Smooth muscle cell of the coronary artery (primary cell): ENCODE measurements at places on chromosomes 1 and 21. TPM values are rescaled to one million over a fixed set of nuclear protein-coding genes. Genes with fewer than 3 reads are reported as not detected.

SYCP1 gene
- not detected in 2 replicates for total RNA-seq

LCA5L gene
- 0.35 and 0.75 TPM in 2 replicates for total RNA-seq

FAM151A gene
- total RNA-seq = not detected in 2 replicates

TCEA3 gene
- 6.2 and 32.6 TPM in 2 replicates for total RNA-seq

CDC42SE1 gene
- 24.2 and 48.7 TPM in 2 replicates for total RNA-seq

LIN28A gene
- total RNA-seq = 0.08 TPM in 1 of 2 replicates, not detected in the other

CRP gene
- not detected in 2 replicates for total RNA-seq

TAS1R1 gene
- total RNA-seq = 0.12 and 0.15 TPM in 2 replicates

CD1D gene
- 0.12 and 0.23 TPM in 2 replicates for total RNA-seq

PARP1 gene
- 75.8 and 95.9 TPM in 2 replicates for total RNA-seq

HSPA6 gene
- total RNA-seq = 0.75 and 0.94 TPM in 2 replicates

CTTNBP2NL gene
- total RNA-seq = 4.0 and 12.9 TPM in 2 replicates

OR4F29 gene
- total RNA-seq = 0.23 TPM in 1 of 2 replicates, not detected in the other

PEAR1 gene
- 1.8 and 6.8 TPM in 2 replicates for total RNA-seq

CCDC30 gene
- 0.38 and 1.8 TPM in 2 replicates for total RNA-seq

ADAMTS4 gene
- total RNA-seq = 2.1 and 4.9 TPM in 2 replicates

C1QTNF12 gene
- 0.35 and 0.53 TPM in 2 replicates for total RNA-seq

MCOLN3 gene
- under 0.01 and 0.59 TPM in 2 replicates for total RNA-seq

CENPF gene
- total RNA-seq = 0.70 and 9.8 TPM in 2 replicates

KCND3 gene
- total RNA-seq = 0.08 and 7.3 TPM in 2 replicates

MYBPH gene
- total RNA-seq = 0.35 TPM in 1 of 2 replicates, not detected in the other

FBLIM1 gene
- 13.0 and 143 TPM in 2 replicates for total RNA-seq

CADM3 gene
- 0.35 TPM in 1 of 2 replicates, not detected in the other for total RNA-seq

LYPD8 gene
- 0.30 and 0.35 TPM in 2 replicates for total RNA-seq

RBP7 gene
- 1.9 TPM in 1 of 2 replicates, not detected in the other for total RNA-seq

TSTD1 gene
- 1.5 and 15.6 TPM in 2 replicates for total RNA-seq

DISP3 gene
- total RNA-seq = under 0.01 TPM in 1 of 2 replicates, not detected in the other

ARHGEF11 gene
- total RNA-seq = 19.8 and 24.9 TPM in 2 replicates

RCC2 gene
- total RNA-seq = 50.3 and 52.9 TPM in 2 replicates

CELA2A gene
- not detected in 2 replicates for total RNA-seq

COL8A2 gene
- total RNA-seq = 1.3 and 5.0 TPM in 2 replicates

OR2M3 gene
- total RNA-seq = not detected in 2 replicates

SUSD4 gene
- under 0.01 TPM in 1 of 2 replicates, not detected in the other for total RNA-seq

CDCP2 gene
- total RNA-seq = not detected in 2 replicates

LCE1D gene
- total RNA-seq = not detected in 2 replicates

ASTN1 gene
- total RNA-seq = not detected in 2 replicates

GJA4 gene
- total RNA-seq = 0.12 and 40.6 TPM in 2 replicates

NPHS2 gene
- total RNA-seq = not detected in 2 replicates

IGSF8 gene
- 18.0 and 23.1 TPM in 2 replicates for total RNA-seq

DAB1 gene
- total RNA-seq = 0.23 TPM in 1 of 2 replicates, not detected in the other

ABCG1 gene
- total RNA-seq = 0.59 and 15.9 TPM in 2 replicates

SMPDL3B gene
- total RNA-seq = 0.08 and 0.12 TPM in 2 replicates

PGLYRP3 gene
- total RNA-seq = not detected in 2 replicates

CCDC24 gene
- 2.2 and 3.1 TPM in 2 replicates for total RNA-seq

PPIAL4G gene
- total RNA-seq = under 0.01 TPM in 1 of 2 replicates, not detected in the other

S100A7A gene
- total RNA-seq = not detected in 2 replicates

OR2AK2 gene
- not detected in 2 replicates for total RNA-seq

NR5A2 gene
- 0.23 TPM in 1 of 2 replicates, not detected in the other for total RNA-seq

CYP4A11 gene
- not detected in 2 replicates for total RNA-seq

HOOK1 gene
- total RNA-seq = 1.5 TPM in 1 of 2 replicates, not detected in the other

HAO2 gene
- total RNA-seq = 2.0 TPM in 1 of 2 replicates, not detected in the other

FCGR1A gene
- total RNA-seq = 0.08 TPM in 1 of 2 replicates, not detected in the other

AIRE gene
- not detected in 2 replicates for total RNA-seq

KCNK2 gene
- total RNA-seq = 24.9 TPM in 1 of 2 replicates, not detected in the other

RGS7 gene
- 0.15 and 2.8 TPM in 2 replicates for total RNA-seq

SELL gene
- total RNA-seq = 2.3 TPM in 1 of 2 replicates, not detected in the other
